ENCODE measurements at places on chromosomes 3 and 15. TPM values are rescaled to one million over a fixed set of nuclear protein-coding genes. Genes with fewer than 3 reads are reported as not detected.

DNA sequence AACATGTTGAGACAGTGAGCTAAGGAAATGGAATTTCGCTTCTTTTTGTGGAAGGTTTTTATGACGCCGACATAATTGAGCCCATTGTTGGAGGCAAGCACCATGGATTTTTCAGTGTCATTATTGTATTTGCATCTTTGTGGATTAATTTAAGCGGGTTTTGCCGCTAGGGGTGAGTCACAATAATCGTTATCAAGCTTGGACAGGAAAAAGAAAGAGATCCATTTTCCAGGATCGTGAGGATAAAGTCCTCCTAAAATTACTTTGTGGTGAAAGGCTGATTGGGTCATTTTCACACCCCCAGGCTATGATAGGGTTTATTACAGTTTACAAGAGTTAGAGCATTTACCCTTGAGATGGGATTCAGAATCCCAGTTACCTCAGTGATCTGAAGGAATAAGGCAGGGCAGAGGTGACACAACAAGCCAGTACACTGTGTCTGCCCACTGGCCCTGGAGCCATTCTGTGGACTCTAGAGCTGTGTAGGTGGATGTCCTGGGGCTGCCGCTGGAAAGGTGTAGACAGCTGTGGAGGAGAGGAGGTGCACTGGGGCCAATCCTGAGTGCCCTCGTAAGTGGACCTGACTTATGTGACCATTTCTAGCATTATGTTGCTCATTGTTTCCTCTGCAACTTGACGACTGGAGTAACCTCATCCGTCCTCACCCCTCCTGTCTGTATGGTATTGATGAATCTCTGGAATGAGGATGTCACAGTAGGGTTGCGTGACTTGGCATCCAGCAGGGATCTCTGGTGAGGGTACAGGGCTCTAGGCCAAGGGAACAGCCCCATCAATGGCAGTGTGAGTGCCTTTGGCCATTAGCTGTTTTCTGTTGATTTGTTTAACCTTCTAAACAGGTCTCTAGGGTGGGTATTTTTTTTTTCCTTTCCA, 370.1 kb downstream of the LRTM1 start:
- no peaks in the 10 kb centered on the region for H3K36me3 ChIP-seq
- H3K27me3 ChIP-seq = no peaks in the 10 kb centered on the region
- DNase-seq = no peak

DNA sequence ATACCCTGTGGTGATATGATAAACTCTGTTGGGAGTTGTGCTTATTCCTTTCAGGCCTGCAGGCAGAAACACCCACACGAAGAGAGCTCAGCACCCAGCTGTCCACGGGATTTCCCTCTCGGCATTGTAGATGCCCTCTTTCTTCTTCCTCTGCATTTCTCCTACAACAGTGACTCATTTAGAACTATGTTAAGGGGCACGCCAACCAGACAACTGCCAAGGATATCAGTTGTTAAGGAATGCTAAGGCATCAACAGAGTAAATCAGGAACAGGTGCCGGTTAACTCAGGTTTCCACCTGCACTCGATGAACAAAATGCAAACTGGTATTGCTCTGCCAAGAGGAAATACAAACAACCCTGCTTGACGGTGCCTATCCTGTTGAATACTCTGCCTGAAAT, 270.0 kb upstream of the PEX5L start:
- no peak overlapping the region for H3K4me3 ChIP-seq
- no peaks in the 10 kb centered on the region for H3K27me3 ChIP-seq
- H3K27ac ChIP-seq = no peak overlapping the region
- no peaks in the 10 kb centered on the region for H3K4me1 ChIP-seq
- no peak for DNase-seq
- no peaks in the 10 kb centered on the region for H3K36me3 ChIP-seq

The UQCC5 gene
- 45.3 TPM for polyA plus RNA-seq

GRCh38 chr15:65376767-65377104, 1.1 kb downstream of the IGDCC3 start:
- peaks cover 80% of the 10 kb centered on the region for H3K27me3 ChIP-seq
- no peaks in the 10 kb centered on the region for H3K4me1 ChIP-seq
- H3K36me3 ChIP-seq = no peaks in the 10 kb centered on the region
- H3K4me3 ChIP-seq = no peak overlapping the region
- no peak for DNase-seq
- no peak overlapping the region for H3K27ac ChIP-seq

All from K562 (cell line).